ENCODE measurements at places on chromosomes 7 and 10.

DNA sequence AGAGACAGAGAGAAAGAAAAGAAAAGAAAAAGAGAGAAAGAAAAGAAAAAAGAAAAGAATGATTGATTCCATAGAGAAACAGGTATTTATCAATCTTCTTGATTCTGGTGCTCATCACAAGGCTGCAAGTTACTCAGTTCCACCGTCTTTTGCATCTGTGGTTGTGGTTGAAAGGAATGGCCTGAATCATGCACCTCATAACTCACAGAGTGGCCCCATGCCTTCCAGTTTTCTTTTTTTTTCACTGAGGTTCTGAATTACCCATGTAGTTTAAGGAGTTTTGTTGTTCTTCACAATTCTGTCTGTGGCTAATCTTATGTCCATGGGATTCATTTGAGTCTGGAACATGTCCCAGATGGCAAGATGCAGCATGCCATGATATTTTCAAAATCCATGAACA, 156.0 kb downstream of the ZNF33B start:
- peak; percentile 60 for DNase-seq

- no peak for DNase-seq
Observed at GRCh38 chr7:77802557-77803405, 4.2 kb downstream of the PHTF2 start.

- peak; percentile 23 for DNase-seq
Observed at GRCh38 chr10:71222601-71223346, 10.4 kb downstream of the UNC5B start.

DNA sequence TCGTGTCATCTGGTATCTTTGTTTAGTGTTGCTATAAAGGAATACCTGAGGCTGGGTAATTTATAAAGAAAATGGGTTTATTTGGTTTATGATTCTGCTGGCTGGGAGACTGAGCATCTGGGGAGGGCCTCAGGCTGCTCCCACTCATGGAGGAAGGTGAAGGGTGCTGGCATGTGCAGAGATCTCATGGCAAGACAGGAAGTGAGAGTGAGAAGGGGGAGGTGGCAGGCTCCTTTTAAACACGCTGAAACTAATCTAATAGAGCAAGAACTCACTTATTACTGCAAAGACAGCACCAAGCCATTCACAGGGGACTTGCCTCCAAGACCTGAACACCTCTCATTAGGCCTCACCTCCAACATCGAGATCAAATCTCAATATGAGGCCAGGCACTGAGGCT, 11.3 kb downstream of the OIT3 start:
- DNase-seq: no peak

- no peak for DNase-seq
Observed at GRCh38 chr10:58050575-58050974, 217.1 kb downstream of the IPMK start.

Measured in mammary epithelial cell (primary cell).